Stimulated activated naive CD8-positive, alpha-beta T cell treated with anti-CD3 and anti-CD28 coated beads, Interleukin-15, Interleukin-2, amounts not matched to agents 100 U/mL and 50 U/mL, for 24 hours (primary cell): ENCODE measurements at places on chromosomes 3 and 15.

DNA sequence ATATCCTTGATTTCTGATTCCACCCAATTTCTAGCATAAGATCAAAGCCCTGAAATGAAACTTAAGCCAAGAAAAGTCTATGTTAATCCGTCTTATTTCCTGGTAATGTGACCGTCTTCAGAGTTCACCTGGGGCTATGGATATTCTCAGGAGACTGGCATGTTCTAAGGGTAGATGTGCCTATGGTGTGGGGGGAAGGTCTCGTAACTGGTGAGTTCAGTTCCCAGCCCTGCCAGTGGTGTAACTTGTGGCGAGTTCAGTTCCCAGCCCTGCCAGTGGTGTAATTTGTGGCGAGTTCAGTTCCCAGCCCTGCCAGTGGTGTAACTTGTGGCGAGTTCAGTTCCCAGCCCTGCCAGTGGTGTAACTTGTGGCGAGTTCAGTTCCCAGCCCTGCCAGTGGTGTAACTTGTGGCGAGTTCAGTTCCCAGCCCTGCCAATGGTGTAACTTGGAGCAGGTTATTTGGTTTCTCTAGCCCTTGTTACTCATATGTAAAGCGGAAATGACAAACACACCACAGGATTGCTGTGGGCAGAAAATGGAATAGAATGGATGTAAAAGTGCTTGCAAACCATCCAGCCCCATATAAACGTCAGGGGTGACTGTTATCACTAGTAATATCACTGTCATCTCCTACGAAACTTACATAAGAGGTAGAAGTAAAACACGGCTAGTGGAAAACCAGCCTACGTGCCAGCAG is 30.4 kb downstream of the SLC51A start:
- DNase-seq: no peak

- peak; percentile 56 for DNase-seq
Observed at GRCh38 chr3:193605876-193606275, 12.9 kb downstream of the OPA1 start.

GRCh38 chr3:45171283-45171682 is 25.1 kb upstream of the CDCP1 start:
- no peak for DNase-seq

DNA sequence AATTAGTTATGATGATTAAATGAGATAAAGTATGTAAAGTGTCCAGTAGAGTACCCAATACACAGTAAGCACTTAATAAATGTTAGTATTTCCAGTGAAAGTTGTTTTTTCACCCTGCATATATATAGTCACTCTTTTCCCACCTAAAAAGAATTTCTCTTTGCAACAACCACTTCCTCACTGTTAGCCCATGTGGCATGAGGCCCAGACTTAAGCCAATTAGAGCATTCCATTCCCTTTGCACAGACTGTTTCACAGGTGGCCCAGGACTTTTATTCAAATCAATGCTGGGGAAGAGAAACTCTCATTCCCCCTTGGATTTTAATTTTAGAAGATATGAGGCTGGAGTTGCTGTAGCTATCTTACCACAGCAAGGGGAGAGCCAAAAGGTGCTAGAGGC is 3.7 kb downstream of the IFT80 start:
- no peak for DNase-seq

GRCh38 chr3:124281453-124282316 is 289.8 kb upstream of the ROPN1 start:
- no peak for DNase-seq

GRCh38 chr3:197495499-197495898 is 60.3 kb downstream of the BDH1 start:
- DNase-seq: no peak

GRCh38 chr3:154122552-154122911 is 1.3 kb downstream of the ARHGEF26 start:
- no peak for DNase-seq

DNA sequence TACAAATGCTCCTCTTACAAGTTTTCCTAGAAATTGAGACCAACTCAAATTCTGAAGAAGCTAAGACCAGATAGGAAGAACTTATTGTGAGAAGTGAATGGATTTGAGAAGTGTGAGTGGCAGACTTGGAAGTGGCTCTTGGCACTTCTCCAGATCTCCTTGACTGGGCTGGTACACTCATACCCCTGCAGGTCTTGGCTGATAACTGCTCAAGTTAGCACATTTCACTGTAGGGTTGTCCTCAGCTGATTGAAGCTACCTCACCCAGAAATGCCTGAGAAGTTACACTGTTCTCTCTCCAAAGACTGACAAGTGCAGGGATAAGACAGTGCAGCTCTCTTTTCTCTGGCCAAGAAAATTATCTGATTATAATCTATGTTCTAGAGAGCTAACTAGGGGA is 16.5 kb upstream of the CLDN1 start:
- DNase-seq: no peak

DNA sequence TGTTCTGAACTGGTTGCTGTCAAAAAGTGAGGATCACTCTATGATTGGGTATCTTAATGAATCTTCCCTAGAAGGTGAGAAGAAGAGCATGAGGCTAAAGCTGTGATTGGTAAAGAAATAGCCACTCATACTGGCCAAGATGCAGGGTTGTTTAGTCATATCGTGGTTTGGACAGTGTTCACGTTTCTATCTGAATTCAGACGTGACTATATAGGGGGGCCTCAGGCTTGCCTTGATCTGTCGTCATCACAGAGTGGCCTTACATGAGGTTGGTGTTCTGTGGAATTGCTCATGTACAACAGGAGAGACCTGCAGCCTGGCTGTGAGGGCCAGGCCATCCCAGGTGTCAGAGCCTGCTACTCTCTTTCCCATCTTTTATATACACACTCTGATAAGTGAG is 12.4 kb downstream of the RTP2 start:
- DNase-seq: no peak

DNA sequence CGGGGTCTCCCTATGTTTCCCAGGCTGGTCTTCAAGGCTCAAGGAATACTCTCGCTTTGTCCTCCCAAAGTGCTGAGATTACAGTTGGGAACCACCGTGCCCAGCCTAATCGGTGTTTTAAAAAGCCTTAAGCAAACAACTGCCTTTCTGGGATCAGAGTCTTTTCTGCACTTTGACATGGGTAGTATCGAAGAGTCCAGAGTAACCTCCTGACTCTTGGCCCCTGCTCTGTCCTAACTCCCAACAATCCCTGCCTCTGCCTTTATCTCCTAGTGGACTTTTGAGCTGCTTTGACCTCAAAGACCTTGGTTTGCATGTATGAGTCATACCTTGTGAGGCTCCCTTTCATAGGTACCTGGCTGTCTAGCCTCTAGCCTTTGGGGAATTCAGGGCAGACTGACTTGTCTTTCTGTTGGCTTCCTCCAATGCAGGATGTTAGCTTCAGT is 21.0 kb upstream of the HACD2 start:
- DNase-seq: no peak

DNA sequence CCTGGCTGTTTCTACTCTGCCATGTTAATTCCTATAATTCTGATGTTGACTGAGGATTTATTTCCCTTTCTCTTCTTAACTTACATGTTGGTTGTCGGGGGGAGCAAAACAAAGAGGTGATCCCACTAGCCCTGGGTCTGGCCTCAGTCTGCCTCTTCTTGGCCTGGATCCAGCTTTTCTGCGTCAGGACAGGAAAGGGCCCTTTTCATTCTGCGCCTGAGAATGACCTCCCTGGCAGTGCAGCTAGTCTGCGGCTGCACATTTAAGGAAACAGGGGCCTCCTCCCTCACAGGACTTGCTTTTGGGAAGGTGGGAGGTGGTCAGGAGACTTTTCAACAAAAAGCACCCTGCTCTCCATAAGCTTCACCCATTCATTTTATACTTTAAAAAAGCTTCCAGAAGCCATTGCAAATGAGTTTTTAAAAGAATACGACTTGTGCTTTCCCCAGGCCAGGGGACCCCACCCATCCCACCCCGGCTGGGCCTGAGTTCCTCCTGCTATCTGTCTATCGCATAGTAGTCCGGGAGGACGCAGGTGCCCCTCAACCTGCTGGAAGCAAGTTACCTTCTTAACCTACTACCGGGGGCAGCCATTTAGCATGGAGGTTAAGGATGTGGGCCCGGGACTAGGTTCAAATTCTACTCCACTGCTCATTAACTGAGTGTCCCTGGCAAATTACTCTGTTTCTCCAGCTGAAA is 21.3 kb upstream of the EHD4 start:
- no peak for DNase-seq

- no peak for DNase-seq
Observed at GRCh38 chr3:164377466-164377865, 700.8 kb downstream of the SI start.

GRCh38 chr3:124053871-124054270 is 61.9 kb upstream of the ROPN1 start:
- DNase-seq: no peak

DNA sequence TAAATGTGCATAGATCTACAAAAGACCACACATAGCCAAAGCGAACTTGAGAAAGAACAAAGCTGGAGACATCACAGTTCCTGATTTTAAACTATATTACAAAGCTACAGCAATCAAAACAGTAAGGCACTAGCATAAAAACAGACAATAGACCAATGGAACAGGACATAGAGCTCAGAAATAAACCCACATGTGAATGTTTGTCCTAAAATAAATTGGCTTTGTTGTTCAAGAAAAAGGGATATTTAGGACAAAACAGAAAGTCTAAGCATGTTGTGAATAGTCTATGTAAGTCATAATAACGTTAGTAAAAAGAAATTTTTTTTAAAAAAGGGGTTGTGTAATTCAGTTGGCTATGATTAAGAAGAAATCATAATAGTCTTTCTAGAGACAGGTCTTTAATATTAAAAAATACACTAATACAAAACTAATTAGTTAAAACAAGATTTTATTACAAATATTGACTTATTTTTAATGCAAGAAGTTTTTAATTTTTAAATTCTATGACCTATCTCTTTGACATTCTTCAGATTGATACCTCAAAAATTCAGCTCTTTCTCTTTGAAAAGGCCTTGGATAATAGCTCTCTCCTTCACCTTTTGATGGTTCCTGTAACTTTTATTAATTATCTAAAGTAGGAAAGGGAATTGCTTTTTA is 11.6 kb downstream of the TMEM212 start:
- DNase-seq: no peak

DNA sequence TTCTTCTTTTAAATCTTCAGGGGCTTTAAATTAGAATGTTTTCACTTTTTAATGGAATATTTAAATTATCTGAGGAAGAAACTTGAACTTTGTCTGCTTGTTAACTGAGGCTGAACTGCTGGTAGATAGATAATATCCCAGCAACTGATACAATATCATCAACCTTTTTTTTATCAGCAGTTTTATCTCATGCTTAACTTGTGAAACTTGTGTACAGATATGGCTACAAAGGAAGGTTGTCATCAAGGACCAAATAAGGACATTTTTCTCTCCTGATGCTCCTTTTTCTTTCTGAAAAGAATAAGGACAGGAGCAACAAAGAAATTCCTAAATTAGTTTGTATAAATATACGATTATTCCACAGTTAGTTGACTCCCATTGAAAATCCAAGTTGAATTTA is 66.4 kb upstream of the KBTBD8 start:
- DNase-seq: no peak

DNA sequence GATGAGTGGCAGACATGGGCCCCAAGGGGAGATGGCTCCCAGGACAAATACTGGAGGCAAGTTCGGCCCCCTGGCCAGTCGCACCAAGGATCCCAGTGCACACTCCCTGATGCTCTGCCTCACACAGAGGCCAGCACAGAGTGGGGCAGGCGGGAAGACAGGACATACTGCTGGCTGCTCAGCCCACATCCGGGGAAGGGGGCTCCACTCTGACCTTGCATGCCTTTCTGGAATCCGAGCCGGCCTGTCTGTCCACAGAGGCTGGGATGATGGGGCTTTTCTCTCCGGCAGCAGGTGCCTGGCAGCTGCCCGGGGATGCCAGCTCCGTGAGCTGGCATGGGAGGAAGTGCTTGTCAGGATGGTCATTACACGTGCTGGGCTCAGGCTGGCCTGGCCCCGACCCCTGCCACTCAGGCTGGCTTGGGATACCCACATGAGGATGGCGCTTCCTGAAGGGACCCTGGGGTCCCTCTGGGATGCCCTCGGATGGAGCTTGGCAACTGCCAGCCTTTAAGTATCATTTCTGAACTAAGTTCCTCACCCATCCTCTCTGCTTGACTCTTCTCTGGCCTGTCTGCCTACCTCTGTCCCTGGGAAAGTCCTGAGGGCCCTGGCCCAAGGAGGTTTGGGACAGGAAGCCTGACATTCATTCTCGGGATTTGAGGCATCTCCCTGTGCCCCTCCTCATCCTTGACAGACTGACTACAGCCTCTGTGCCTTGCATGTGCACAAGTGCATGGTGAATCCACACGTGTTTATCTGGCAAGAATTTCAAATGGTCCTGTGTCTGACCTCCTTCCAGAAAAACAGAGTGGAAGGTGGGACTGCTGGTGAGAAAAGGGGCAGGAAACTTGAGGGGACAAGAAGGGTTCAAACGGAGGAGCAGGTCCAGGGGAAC is 46.5 kb downstream of the EXOG start:
- no peak for DNase-seq

DNA sequence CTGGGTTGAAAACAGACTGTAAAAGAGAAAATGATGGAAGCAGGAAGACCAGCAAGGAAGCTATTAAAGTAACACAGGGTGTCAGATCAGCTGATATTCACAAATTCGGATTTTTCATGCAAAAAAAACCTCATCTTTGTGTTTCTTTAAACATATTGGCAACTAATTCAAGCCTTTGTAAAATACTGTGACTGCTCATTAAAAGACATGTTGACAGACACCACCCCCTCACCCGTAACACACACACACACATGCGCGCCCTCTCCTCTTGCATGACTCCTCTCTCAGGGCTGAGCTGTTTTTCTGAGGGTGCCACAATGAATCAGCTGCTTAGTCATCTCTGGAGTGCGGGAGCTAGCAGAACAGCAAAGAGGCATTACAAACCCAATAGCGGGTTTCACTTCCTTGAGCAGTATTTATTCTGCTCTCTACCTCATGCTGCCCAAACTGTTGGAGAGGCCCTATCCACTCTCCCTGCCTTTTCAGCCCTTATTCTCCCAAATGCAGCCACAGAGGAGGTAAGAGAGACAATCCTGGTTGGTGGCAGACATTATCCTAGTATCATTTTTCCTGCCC is 35.8 kb upstream of the CCDC80 start:
- peak; percentile 83 for DNase-seq

GRCh38 chr3:149280671-149281349 is 52.6 kb downstream of the TM4SF18 start:
- no peak for DNase-seq

GRCh38 chr3:151318313-151318712 is 1.7 kb upstream of the GPR87 start:
- DNase-seq: no peak

DNA sequence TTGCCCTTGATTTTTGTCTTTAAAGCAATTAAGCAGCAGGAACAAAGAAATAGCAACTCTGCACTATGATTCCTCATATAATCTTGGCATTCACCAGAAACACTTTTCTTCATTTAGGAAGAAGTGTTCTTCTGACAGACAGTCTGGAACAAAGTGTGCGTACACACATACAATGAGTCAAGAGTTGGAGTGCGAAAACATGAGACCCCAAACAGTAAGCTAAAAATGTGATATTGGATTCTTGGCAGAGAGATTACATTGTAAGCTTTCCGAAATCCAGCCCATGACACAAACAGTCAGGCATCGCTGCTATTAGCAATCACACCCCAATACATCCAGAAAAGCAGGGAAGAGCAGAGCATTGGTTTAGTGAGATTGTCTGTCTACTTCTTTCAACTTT is 306.7 kb upstream of the TBC1D5 start:
- no peak for DNase-seq
